ENCODE measurements at places on chromosomes 1 and 21.

DNA sequence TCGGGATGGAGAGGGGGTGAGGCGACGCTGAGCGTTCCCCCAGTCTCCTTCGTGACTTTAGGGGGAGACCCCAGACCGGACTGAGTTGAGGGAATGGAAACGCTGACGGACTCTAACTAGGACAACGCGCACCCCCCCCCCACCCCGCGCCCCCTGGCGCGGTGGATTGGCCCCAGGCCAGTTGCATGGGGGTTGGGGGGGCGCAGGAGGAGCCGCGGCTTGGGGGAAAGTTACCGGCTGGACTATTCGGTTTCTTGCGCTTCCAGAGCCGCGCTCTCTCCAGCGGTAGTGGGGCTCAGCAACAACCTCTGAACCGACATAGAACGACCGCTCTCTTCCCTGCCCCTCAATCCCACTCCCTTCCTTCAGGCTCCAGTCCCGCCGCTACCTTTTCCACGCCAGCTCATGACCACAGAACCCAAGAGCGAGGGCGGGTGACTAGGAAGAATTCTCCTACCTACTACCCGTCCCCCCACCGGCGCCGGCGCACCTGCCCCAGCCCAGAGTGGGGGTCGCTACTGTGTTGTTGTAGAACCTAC lies 694 bp downstream of the ZBTB7B start:
- no peaks in the 10 kb centered on the region for H3K27me3 ChIP-seq
- H3K36me3 ChIP-seq, result no peaks in the 10 kb centered on the region
- peak; percentile 49 for DNase-seq

GRCh38 chr1:34188418-34188817 lies 11.7 kb downstream of the C1orf94 start:
- no peak for DNase-seq
- no peak overlapping the region for H3K4me3 ChIP-seq
- H3K27ac ChIP-seq, result no peak overlapping the region
- H3K36me3 ChIP-seq, result no peaks in the 10 kb centered on the region
- no peaks in the 10 kb centered on the region for H3K27me3 ChIP-seq
- no peaks in the 10 kb centered on the region for H3K4me1 ChIP-seq

DNA sequence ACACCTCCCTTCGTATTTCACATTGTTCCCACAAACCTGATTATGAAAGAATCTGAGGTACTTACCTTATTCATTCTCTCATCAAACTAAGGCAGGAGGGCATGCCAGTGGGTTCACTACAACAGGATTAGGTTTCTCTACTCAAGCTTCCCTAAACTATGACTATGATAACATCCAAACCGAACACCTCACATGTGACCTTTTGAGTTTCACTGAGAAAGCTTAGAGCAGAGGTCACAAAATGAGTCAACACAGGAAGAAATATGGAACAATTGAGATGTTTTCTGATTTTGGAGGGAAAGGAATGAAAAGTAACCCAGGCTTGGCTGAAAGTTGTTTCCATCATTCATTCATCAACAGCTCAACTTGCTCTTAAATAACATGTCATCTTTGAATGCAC lies 24.1 kb downstream of the UBR4 start:
- H3K27me3 ChIP-seq, result no peaks in the 10 kb centered on the region
- peaks cover 76% of the 10 kb centered on the region for H3K36me3 ChIP-seq
- H3K27ac ChIP-seq, result no peak overlapping the region
- H3K4me1 ChIP-seq, result no peaks in the 10 kb centered on the region
- no peak overlapping the region for H3K4me3 ChIP-seq

- peak overlapping the region; percentile 99 for H3K27ac ChIP-seq
- H3K4me3 ChIP-seq, result peak overlapping the region; percentile 65
- peaks cover 3% of the 10 kb centered on the region for H3K27me3 ChIP-seq
- H3K4me1 ChIP-seq, result peaks cover 43% of the 10 kb centered on the region
These were observed 7.7 kb upstream of the LMNA start for GRCh38 chr1:156106624-156107488.

- no peaks in the 10 kb centered on the region for H3K27me3 ChIP-seq
- no peak for DNase-seq
- H3K27ac ChIP-seq, result no peak overlapping the region
- H3K4me3 ChIP-seq, result no peak overlapping the region
- no peaks in the 10 kb centered on the region for H3K36me3 ChIP-seq
- no peaks in the 10 kb centered on the region for H3K4me1 ChIP-seq
These were observed 10.1 kb upstream of the PARP1 start for GRCh38 chr1:226417830-226418546.

GRCh38 chr1:209751627-209752231 lies 4.1 kb upstream of the TRAF3IP3 start:
- peak overlapping the region; percentile 77 for H3K27ac ChIP-seq
- no peaks in the 10 kb centered on the region for H3K27me3 ChIP-seq
- H3K36me3 ChIP-seq, result no peaks in the 10 kb centered on the region

DNA sequence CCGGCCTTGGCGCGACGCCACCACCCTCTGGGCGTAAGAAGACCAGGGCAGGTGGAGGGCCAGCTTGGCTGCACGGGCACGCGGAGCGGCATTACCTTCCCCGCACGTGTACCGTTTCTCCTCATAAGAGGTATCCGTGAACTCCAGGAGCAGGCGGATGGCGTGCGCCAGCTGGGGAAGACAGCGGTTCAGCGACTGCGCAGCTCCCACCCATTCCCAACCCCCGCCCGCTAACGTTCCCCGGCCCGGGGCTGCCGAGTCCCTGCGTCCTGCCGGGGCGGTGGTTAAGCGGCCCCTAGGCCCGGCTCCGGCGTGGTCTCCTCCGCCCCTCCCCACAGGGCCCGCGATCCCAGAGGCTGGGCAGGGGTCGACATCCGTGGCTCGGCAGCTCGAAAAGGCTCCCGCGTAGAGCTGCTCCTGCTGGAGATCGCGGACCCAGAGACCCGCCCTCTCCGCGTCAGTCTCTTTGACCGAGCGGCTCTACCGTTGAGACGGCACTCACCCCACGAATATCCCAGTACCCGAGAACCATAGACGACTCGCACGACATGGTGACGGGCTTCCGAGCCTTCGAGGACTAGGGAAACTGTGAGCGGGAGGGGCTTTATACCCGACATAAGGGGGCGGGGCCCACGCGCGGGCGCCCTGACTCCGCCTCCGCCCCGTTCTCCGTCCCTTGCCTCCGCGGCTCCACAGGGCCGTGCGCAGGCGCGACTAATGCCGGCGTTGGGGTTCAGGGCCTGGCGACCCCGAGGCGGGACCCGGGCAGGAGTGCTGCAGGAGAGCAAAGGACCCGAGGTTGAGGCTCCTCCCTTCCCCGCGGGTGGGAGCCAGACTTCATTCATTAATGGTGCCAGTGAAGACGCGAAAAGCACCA lies 862 bp downstream of the GSTM3 start:
- peak; percentile 83 for DNase-seq
- no peak overlapping the region for H3K27ac ChIP-seq
- peak overlapping the region; percentile 64 for H3K4me3 ChIP-seq
- no peaks in the 10 kb centered on the region for H3K36me3 ChIP-seq
- H3K27me3 ChIP-seq, result peaks cover 25% of the 10 kb centered on the region

GRCh38 chr21:25005388-25005787 lies 601.9 kb downstream of the MRPL39 start:
- DNase-seq, result no peak
- no peaks in the 10 kb centered on the region for H3K27me3 ChIP-seq
- no peaks in the 10 kb centered on the region for H3K36me3 ChIP-seq

DNA sequence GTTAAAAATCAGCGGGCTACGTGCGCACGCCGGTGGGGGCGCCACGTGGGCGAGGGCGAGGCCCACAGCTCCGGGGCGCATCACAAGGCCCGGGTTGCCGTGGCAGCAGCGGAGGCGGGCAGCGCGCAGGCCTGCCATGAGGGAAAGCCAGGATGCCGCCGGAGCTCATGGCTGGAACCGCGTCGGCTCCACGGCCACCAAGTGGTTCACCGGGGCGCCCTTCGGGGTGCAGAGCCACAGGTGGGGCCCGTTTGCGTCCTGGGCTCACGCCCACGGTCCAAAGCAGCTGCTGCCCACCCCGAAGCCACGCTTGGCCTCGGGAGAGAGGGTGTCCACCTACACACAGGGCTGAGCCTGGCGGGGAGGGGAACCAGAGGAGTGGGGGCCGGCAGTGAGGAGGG lies 4.9 kb upstream of the TTC22 start:
- no peak overlapping the region for H3K27ac ChIP-seq
- no peak for DNase-seq
- H3K4me1 ChIP-seq, result peaks cover 5% of the 10 kb centered on the region
- H3K4me3 ChIP-seq, result no peak overlapping the region
- no peaks in the 10 kb centered on the region for H3K36me3 ChIP-seq
- H3K27me3 ChIP-seq, result no peaks in the 10 kb centered on the region

DNA sequence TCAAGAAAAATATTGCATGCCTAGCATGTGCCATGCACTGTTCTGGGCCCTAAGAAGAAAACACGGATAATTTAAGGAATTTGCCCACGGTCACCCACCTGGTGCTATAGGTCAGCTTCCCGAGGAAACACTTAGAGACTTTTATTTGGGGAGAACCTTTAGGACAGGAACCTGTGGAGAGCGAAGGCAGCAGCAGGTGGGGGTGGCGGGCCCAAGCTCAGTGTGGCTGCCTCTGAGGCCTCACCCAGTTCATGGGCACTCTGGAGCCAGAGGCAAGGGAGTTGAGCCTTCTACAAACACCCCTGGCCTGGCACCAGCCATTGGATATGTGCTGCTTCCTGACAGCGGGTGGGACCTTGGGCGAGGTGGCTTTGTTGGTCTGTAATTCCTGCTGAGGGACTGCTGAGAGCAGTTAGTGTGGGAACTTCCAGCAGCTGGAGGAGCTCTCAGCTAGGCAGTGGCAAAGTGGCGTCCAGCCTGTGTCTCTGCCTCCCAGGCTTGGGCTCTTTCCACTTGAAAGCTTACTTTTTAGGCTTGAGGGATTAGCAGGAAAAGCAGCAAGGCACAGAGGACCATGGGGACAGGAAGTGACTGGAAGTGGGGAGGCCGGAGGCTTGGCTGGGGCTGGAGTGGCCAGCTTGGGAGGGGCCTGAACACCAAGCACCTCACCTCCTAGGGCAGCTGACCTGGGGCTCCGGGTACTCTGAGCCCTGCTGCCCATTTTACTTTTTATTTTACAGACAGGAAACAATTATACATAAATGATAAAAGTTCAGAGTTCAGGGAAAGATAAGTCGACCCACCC lies 19.1 kb downstream of the MRPL37 start:
- no peak overlapping the region for H3K4me3 ChIP-seq
- H3K36me3 ChIP-seq, result peaks cover 2% of the 10 kb centered on the region
- no peaks in the 10 kb centered on the region for H3K4me1 ChIP-seq

DNA sequence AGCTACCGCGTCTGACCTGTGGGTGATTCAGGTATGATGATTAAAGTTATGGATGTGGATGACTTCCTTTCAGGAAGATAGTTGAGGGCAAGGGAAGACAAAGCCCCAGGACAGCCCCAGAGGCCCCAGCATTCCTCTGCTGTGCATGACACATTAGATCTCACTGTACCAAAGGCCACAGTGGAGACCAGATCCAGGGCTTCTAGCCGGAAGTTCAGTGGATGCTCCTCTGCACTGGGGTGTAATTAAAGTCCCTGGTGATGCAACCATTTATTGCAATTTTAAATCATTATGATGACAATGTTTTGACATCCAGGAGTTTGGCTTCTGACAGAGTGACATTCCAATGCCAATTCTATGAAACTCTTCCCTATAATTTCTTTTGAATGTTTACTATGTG lies 5.0 kb downstream of the C4BPA start:
- no peak overlapping the region for H3K27ac ChIP-seq
- no peaks in the 10 kb centered on the region for H3K27me3 ChIP-seq
- H3K36me3 ChIP-seq, result no peaks in the 10 kb centered on the region
- no peak overlapping the region for H3K4me3 ChIP-seq
- no peak for DNase-seq

DNA sequence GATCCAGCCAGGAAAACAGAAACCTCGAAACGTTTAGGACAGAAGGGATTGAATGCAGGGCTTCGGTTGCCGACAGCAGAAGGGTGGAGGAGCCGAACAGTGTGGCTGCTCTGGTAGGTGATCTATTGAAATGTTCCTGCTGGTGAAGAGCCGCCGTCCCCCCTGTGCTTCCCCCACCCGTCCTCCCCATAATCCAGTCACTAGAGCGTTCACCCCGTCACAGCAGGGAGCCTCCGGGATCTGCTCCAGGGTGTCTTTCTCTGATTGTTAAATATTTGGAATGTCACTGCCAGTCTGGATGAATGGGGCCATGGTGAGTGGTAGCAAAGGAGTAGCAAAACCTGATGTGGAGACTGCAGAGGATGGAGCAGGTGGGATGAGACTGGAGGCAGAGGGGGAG lies 255.1 kb upstream of the CSF3R start:
- H3K4me3 ChIP-seq, result no peak overlapping the region
- no peaks in the 10 kb centered on the region for H3K36me3 ChIP-seq
- no peaks in the 10 kb centered on the region for H3K4me1 ChIP-seq
- DNase-seq, result no peak
- no peak overlapping the region for H3K27ac ChIP-seq
- H3K27me3 ChIP-seq, result peaks cover 21% of the 10 kb centered on the region

- no peak for DNase-seq
- H3K4me3 ChIP-seq, result no peak overlapping the region
- no peaks in the 10 kb centered on the region for H3K36me3 ChIP-seq
- no peak overlapping the region for H3K27ac ChIP-seq
These were observed 5.6 kb downstream of the ACTA1 start for GRCh38 chr1:229428256-229428655.

GRCh38 chr21:41536076-41536826 lies 28.3 kb upstream of the TMPRSS2 start:
- no peak for DNase-seq
- no peaks in the 10 kb centered on the region for H3K4me1 ChIP-seq
- no peak overlapping the region for H3K4me3 ChIP-seq
- no peaks in the 10 kb centered on the region for H3K36me3 ChIP-seq
- H3K27me3 ChIP-seq, result no peaks in the 10 kb centered on the region

- H3K27ac ChIP-seq, result no peak overlapping the region
- no peak for DNase-seq
- H3K4me3 ChIP-seq, result no peak overlapping the region
- H3K27me3 ChIP-seq, result no peaks in the 10 kb centered on the region
- no peaks in the 10 kb centered on the region for H3K4me1 ChIP-seq
These were observed 51.2 kb downstream of the CD2 start for GRCh38 chr1:116805398-116805797.

GRCh38 chr1:36151845-36152203 lies 2.5 kb upstream of the TRAPPC3 start:
- H3K27me3 ChIP-seq, result no peaks in the 10 kb centered on the region
- H3K4me1 ChIP-seq, result peaks cover 49% of the 10 kb centered on the region
- H3K4me3 ChIP-seq, result no peak overlapping the region
- H3K27ac ChIP-seq, result peak overlapping the region; percentile 38
- peak; percentile 49 for DNase-seq

- H3K27ac ChIP-seq, result no peak overlapping the region
- H3K4me1 ChIP-seq, result no peaks in the 10 kb centered on the region
- no peak for DNase-seq
- no peak overlapping the region for H3K4me3 ChIP-seq
These were observed 22.0 kb downstream of the CC2D1B start for GRCh38 chr1:52343979-52344378.

GRCh38 chr1:95953015-95953414 lies 719.0 kb downstream of the RWDD3 start:
- no peaks in the 10 kb centered on the region for H3K27me3 ChIP-seq
- no peaks in the 10 kb centered on the region for H3K36me3 ChIP-seq
- no peak for DNase-seq
- H3K27ac ChIP-seq, result no peak overlapping the region

GRCh38 chr1:213661302-213661701 lies 326.5 kb upstream of the PROX1 start:
- no peaks in the 10 kb centered on the region for H3K27me3 ChIP-seq
- no peaks in the 10 kb centered on the region for H3K4me1 ChIP-seq
- no peak overlapping the region for H3K4me3 ChIP-seq
- H3K36me3 ChIP-seq, result no peaks in the 10 kb centered on the region

GRCh38 chr1:219228058-219228419 lies 54.4 kb downstream of the LYPLAL1 start:
- H3K27me3 ChIP-seq, result no peaks in the 10 kb centered on the region
- no peaks in the 10 kb centered on the region for H3K36me3 ChIP-seq
- no peak overlapping the region for H3K4me3 ChIP-seq

All from B cell (primary cell).